LNCaP clone FGC (cell line): ENCODE measurements at places on chromosomes 2 and 18.

GRCh38 chr2:208142925-208143799, 2.8 kb downstream of the CRYGB start:
- DNase-seq: no peak

DNA sequence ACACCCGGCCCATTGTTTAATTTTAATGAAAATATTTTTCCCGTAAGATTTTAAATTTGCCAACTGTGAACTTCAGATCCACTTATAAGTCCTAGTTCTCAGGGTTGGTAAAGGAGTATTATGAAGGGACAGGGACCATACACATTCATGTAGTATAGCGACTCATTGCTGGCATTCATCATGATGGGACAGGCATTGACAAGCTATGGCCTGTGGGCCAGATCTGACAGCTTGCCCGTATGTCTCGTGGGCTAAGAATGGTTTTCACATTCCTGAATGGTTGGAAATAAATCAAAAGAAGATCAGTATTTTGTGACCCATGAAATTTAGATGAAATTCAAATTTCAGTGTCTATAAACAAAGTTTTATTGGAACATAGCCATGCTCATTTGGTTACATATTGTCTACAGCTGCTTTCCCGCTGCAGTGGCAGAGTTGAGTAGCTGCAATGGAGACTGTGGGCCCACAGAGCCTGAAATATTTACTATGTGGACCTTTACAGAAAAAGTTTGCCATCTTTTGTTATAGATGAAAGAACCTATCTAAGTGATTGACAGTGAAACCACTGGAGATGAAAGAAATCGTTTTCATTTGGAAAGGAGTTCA, 4.1 kb downstream of the RAPGEF4 start:
- DNase-seq: no peak

DNA sequence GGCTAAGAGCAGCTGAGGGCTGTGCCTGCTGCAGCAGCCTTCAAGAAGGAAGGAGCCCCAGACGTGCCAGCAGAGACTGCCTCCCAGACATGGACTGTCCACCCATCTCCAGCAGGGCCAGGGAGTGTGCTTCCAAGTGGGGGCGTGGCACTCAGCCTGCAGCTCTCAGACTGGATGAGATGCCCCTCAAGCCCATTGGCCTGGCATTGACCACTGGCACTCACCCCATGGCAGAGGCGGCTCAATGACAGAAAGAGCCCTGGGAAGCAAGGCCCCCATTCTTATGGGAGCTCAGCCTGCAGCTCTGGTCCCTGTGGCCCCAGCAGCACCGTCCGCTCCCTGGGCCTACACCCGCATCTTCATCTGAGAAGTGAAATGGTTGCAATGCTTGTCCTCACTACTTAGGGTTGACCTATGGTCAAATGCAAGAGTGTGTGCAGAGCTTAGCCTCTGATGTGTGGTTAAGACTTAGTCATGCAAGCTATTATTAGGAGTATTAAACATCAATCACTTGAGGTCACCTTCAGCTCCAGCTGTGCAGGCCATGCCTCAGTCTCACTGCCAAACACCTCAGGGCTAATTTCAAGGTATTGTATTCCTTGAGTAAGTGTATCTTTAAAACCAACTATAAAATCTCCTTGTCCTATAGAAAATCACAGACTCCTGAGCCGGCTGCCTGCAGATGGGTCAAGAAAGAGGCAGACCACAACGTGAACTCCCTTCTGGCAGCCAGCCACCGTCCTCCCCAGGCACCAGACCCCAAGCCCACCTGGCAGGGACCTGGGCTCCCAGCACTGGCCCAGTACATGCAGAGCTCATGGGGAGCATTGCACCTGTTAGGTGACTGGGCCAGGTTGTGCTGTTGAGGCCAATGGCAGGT, 194.8 kb downstream of the NDUFA10 start:
- DNase-seq: no peak

DNA sequence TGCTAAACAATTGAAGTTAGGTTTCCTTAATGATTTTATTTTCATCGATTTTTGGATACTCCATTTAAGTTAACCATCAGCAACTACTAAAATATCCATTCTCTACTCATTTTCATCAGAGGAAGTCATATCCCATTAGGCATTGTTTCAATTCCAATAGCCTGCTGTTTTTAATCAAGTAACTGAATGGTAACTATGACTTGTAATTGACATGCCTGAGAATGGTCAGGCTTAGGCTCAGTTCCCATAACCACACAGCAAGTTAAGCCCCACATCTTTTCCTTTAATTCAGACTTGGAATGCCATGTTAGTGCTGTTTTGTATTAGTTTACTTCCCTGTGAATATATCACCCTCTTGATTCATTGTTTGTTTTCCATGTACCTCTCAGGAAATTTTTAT, 398.8 kb downstream of the ARHGAP15 start:
- DNase-seq: no peak
